GM12891 (cell line): ENCODE measurements at places on chromosomes 7 and 10.

DNA sequence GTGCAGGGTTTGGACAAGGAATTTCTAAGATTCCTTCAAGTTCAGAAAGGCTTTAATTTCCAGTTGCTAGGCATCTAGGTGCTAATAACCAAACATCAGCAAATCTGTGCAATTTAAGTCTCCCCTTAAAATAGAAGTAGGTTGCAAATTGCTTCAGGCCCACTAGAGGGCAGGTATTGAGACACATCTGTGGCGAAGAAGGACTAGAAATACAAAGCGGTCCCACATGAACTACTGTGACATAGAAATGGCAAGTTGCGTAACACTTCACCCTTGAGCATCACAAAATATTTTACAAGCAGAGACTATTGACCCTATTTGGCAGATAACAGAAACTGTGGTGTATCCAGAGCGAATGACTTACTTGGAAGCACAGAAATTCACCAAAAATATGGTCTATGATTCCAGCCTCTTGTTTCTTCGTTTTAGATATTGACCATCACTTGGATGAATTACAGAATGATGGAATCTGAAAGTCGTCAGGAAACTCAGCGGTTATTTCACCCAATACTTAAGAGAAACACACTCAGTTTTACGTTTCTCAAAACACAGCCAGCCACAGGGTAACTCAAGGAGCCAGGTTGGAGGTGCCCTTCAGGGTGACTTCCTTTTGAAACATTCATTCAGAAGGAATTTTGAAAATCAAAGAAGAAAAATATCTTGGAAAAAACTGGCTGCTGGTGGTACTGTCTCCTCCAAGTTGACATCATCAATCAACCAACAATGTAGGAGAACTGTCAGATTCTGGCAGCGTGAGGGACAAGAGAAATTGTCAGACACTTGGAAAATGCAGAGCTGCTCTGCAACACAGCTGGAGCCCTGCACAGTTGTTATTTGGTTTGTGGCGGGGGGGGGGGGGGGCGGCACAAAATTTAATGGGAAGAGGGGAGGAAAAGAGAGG, 256.3 kb upstream of the MINDY3 start:
- DNase-seq: no peak

- DNase-seq: no peak
These were observed 83.0 kb upstream of the INSYN2A start for GRCh38 chr10:127279334-127279774.

DNA sequence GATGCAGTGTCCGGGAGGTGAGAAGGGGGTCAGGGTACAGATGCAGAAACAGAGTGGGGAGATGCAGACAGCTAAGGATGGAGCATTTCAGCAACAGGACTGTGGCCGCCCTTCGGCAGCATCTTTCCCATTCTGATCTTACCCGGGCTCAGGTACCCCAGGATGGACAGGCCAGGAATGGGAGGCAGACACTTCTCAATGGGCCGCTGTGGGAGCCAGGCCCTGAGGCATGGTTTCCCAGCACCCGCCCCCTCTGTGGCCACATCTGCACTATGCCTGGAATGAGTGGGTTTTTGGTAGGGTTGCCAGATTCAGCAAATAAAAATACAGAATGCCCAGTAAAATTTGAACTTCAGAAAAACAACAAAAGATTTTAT, 105.2 kb upstream of the CTBP2 start:
- DNase-seq: no peak

DNA sequence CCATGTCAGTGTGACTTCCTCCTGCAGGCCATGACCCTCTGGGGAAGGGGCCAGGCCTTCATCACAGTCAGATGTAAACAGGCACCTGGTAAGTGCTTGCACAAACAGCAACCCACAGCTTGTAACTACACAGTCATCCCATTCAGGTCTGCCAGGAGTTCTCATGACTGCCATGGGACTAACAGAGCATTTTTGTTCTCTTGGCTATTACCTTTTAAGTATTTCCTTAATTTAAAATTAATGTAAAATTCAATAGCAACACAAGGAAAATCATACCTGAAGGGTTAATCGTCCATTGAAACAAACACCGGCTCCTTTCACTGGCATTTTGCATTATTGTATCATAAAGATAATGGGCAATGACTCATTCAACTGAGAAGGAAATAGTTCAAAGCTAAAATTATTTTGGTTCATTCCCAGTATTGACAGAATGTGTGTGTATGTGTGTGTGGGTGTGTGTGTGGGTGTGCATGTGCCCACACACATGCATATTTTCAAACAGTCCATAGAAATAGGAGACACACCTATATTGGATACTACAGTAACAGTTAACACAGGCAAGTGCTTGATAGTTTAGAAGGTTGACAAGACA, 307.9 kb downstream of the WDR11 start:
- DNase-seq: no peak

DNA sequence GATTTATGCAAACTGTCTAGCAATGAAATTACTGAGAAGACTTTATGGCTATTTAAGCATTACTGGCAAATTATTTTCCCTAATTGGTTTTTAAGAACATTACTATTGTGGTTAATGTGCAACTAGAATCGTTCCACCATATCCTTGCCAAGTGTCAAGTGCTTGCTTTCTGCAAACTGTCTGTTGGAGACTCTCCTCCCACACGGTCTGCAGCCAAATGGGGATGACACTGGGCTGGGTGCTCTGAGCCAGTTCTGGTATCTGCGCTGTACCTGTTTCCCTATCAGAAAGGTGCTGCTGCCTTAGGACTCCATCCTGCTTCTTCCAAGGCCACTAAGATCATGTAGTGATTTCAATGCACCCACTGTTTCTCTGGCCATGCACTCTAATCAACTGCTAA, 110.4 kb downstream of the RAMP3 start:
- no peak for DNase-seq

DNA sequence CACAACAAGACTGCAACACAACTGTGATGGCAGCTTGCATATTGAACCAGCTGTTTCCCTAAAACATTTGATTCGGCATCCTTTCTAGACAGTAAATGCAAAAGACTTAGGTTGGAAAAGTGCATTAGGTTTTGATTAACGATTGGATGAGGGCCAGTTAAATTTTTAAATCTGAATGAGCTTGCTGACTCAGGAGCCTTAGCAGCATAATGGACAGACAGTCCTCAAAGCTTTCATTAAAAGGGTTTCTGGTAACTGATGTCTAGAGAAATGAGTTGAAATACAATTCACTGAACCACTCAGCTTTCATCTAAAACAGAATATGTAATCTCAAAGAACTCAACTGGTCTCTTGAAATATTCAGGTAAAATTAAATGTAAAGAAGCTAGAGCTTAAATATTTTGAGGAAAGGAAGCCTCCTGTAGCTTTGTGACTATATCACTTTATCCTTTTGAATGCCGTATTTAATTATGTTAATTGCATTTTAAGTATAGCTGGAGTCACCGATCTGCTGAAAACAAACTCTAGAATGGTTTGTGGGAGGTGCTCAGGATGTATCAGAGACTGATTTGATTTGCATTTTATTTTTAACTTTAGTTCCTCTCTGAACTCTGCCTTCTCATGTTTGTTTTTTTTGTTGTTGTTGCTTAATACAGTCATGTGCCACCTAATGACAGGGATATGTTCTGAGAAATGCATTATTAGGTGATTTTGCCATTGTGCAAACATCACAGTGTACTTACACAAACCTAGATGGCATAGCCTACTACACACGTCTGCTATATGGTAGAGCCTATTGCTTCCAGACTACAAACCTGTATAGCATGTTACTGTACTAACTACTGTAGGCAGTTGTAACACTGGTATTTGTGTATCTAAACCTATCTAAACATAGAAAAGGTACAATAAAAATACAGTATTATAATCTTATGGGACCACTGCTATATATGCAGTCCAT, 29.2 kb upstream of the ATRNL1 start:
- no peak for DNase-seq

DNA sequence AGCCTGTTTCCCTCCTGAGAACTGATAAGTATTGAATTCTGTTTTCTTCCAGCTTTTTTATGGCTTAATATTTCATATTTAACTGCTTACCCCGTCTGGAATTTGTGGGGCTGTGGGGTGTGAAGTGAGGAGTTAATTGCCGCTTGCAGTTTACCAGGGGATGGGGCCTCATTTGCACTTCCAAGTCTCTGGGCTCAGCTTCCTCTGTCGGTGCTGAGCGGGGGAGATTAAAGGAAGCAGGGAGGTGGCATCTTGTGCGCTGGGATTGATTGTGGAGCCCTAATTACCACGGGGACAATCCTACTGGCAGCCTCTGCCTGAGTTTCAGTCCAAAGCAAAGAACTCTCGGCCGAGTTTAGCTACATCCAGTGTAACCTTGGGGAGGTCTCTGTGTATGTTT, 33.4 kb downstream of the ELFN1 start:
- no peak for DNase-seq

- no peak for DNase-seq
These were observed 319.6 kb upstream of the ZMIZ1 start for GRCh38 chr10:78749200-78749599.

DNA sequence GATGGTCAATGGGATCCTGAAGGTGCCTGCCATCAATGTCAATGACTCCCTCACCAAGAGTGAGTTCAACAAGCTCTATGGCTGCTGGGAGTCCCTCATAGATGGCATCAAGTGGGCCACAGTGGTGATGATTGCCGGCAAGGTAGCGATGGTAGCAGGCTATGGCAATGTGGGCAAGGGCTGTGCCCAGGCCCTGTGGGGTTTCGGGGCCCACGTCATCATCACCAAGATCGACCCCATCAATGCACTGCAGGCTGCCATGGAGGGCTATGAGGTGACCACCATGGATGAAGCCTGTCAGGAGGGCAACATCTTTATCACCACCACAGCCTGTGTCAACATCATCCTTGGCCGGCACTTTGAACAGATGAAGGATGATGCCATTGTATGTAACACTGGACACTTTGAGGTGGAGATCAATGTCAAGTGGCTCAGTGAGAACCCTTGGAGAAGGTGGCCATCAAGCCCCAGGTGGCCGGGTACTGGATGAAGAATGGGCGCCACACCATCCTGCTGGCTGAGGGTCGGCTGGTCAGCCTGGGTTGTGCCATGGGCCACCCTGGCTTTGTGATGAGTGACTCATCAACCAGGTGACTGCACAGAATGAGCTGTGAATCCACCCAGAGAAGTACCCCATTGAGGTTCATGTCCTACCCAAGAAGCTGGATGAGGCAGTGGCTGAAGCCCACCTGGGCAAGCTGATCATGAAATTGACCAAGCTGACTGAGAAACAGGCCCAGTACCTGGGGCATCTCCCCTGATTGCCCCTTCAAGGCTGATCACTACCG, 63.0 kb upstream of the ANTXRL start:
- DNase-seq: no peak

- DNase-seq: no peak
These were observed 332.5 kb upstream of the ETV1 start for GRCh38 chr7:14321947-14322346.

GRCh38 chr10:125329056-125329455, 168.7 kb upstream of the CTBP2 start:
- no peak for DNase-seq

DNA sequence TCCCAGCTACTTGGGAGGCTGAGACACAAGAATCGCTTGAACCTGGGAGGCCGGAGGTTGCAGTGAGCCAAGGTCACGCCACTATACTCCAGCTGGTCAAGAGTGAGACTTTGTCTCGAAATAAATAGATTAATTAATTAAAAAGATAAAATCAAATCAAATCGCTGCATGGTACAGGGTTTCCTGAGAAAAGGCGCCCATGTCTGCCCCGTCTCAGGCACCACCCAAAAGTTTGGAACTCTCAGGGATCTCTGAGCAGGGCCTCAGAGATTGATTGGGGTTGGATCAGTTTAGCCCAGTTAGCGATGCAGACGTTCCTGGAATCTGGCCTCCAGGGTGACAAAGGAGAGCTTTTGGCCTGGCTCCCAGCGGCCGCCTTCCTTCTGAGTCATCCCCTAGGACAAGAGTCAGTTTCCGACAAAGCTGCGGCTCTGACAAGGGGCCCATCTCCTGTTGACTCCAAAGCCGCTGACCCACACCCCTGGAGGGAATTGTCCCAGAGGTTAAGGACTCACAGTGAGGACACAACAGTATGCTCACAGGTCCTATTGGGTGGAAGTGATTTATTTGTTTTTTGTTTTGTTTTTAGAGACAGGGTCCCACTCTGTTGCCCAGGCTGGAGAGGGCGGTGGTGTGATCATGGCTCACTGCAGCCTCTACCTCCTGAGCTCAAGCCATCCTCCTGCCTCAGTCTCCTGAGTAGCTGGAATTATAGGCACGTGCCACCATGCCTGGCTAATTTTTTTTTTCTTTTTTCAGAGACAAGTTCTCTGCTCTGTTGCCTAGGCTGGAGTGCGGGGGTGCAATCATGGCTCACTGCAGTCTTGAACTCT, 6.8 kb downstream of the ORAI2 start:
- DNase-seq: no peak

GRCh38 chr7:11155883-11156282, 182.2 kb downstream of the PHF14 start:
- DNase-seq: no peak

DNA sequence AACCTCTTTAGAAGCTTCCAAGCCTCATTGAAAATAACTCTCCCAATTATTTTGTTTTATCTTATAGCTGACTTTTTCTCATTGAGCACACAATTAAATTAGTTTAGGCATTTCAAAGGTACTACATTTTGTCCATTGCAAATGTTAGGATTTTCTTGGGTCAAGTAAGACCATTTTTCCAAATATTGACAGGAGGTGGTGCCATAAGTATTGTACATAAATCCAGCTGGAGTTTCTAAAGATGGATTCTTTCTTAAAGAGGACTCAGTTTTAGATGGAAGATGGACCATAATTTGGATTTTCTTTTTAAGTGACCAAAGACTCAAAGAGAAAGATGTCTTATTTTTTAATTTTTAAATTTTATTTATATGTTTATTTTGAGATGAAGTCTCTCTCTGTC, 12.3 kb upstream of the OPN4 start:
- DNase-seq: no peak

DNA sequence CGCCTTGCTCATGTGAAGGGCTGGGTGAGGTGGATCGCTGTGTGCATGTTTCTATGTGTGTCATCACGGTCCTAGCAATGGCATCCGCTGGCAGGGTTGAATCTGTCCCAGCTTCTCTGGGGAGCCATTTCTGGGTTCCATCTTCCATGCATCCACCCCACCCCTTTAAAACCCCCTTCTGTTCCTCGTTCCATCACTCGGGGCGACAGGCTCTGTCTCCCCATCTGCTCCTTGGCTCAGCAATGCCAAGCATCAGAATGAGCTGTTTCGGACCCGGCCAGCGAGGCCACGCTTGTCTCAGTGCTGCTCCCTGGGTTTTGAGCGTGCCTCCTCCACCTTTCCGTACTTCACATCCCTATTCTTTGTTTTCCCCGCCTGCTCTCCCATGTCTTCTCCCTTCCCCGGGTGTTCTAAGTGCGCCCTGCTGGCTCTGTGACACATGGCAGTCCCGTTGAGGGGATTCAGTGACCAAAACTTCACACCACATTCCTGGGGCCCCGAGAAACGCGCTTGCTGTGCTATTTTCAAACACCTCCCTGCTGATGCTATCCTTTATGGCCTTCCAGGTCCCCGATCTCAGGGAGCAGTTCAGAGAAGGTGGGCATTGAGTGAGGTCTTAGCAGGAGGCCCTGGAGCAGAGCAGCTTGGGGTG, 554.1 kb upstream of the FOXK1 start:
- DNase-seq: no peak

- DNase-seq: no peak
These were observed 4.7 kb upstream of the CCNJ start for GRCh38 chr10:96038476-96039387.

GRCh38 chr7:159014297-159015062, 130.2 kb downstream of the VIPR2 start:
- no peak for DNase-seq

GRCh38 chr7:118863966-118864365, 639.5 kb downstream of the ANKRD7 start:
- no peak for DNase-seq
